ENCODE measurements at places on chromosomes 4 and X.

DNA sequence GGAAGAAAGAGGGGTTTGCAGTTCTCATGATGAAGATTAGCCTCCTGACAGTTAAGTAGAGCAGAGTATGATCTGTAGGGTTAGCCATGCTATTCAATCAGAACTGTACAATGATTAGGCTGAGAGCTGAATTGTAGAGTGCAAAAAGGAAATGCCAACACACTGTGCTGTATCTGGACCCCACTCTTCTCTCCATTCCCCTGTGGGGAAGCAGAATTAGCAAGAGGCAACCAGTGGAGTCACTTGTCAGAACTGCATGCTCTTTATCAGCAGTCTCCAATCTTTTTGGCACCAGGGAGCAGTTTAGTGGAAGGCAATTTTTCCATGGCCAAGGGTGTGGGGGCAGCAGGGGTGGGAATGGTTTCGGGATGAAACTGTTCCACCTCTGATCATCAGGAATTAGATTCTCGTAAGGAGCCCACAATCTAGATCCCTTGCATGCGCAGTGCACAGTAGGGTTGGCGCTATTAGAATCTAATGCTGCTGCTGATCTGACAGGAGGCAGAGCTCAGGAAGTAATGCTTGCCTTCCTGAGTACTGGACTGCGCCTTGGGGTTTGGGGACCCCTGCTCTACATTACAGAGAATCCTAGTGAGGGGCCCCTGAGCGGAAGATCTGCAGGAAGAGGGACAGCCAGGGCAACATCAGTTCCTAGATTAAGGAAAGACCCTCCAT, 19.4 kb downstream of the TBC1D9 start:
- no peak for DNase-seq

- DNase-seq: no peak
These were observed 2.6 kb upstream of the PRPS1 start for GRCh38 chrX:107625739-107626138.

DNA sequence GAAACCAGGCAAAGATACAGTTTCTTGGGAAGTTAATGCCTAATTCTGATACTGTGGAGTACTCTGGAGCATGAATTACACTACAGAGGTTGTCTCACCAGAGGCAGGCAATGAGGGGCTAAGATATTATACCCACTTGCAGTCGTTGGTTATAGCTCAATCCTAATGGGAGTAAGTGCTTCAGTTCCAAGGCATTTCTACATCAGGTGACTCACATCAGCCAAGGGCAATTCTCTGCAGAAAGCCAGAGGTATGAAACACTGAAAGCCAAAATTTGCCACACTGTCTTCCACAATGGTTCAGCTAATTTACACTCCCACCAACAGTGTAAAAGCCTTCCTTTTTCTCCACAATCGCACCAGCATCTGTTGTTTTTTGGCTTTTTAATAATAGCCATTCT, 174.0 kb upstream of the IL15 start:
- DNase-seq: no peak

GRCh38 chrX:80430826-80431504, 10.7 kb downstream of the TENT5D start:
- no peak for DNase-seq

DNA sequence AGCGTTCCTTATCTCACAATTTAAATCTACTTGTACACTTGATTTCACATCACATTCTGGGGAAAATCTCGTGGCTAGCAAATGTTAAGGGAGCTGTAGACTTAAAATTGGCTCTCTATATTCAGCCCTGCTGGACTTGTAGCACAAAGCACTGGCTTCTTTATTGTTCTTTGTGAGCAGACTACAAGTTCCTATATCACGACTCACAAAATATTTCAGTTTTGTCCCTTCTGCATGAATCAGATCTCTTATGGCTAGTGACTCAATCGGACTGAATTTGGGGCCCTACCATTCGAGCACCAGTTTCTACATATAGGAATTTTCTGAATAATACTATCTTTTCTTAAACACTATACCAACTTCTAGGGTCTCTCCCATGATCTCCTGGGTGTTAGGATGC, 390.1 kb downstream of the ADAM29 start:
- DNase-seq: no peak

- no peak for DNase-seq
These were observed 2.7 kb downstream of the CT47C1 start for GRCh38 chrX:119075270-119076025.

- no peak for DNase-seq
These were observed 54.3 kb downstream of the CLCN5 start for GRCh38 chrX:49976682-49977197.

- no peak for DNase-seq
These were observed 302.0 kb downstream of the FRMPD4 start for GRCh38 chrX:12440246-12440645.

- no peak for DNase-seq
These were observed 431.3 kb downstream of the KCNIP4 start for GRCh38 chr4:21517126-21517859.

DNA sequence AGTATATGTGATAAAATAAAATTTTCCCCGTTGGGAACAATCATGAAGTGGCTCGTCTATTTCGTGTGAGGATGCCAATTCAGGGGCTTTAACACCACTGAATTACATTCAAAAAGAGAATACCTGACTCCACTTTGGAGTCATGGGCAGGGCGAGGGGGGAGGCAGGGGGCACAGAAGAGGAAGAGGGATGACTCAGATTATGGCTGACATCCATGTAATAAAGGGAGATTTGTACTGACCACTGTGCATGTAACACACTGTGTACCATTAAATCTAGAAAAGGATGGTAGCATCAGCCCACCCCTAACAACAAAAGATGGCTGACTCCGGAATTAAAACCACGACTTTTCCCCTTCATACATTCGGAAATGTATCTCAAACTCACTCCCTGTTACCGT, 1.3 kb downstream of the SLC9A7 start:
- DNase-seq: no peak

DNA sequence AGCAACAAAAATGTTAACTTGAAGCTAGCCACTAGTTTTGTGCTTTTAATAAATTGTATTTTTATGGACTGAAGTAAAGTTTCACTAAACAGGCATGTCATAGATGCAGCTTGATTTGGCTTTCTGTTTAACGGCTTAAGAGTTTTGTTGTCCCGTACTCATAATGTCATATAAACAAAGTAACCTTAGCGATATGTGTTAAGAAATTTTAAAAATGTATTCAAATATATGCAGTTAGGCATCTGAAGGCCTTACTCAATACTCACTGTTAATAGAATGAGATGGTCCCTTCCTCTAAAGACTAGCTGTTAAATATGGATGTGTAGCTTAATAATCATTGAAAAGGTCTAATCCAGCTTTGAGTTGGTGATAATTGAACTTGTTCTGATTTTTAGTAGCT, 1.0 kb upstream of the SCLT1 start:
- DNase-seq: no peak

DNA sequence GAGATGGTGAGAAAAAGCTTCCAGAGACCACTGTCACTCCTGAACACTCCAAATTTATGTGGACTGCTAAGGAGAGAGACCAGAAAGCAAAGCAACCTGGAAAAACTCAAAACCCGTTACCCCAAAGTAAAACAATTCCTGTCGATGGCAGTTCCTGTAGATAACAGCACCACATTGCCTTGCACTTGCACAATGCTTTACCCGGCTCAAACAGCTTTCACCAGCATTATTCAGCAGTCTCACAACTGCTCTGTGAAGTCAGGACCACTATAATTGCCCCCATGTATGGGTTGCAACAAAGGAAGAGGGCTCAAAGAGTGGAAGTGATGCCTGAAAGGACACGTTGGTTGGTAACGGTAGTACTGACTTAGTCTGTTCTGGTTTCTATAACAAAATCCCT, 234.8 kb downstream of the BCOR start:
- no peak for DNase-seq

- DNase-seq: no peak
These were observed 44.1 kb upstream of the TLL1 start for GRCh38 chr4:165828928-165829327.

GRCh38 chr4:16123356-16124084, 39.7 kb upstream of the PROM1 start:
- DNase-seq: no peak

GRCh38 chr4:180335566-180335965, 1907.6 kb upstream of the TENM3 start:
- no peak for DNase-seq

- DNase-seq: no peak
These were observed 130.9 kb downstream of the RNF150 start for GRCh38 chr4:141002323-141002805.

DNA sequence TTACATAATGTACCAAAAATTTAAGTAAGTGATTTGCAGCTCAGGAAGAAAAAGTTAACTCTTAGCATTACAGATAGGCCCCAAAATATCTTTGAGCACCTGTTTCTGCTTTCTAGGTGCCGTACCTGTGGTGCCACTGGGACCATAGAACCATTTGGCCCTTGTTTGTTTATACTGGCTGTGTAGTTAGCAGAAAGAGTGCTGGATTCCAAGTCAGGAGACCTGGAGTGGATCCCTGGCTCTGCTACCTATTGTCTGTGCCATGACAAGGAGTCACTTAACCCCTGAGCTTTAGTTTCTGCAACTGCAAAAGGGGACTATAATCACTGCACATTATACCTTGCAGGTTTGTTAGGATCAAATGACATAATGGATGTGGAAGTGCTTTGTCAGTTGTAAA, 137.8 kb upstream of the GPR101 start:
- no peak for DNase-seq

DNA sequence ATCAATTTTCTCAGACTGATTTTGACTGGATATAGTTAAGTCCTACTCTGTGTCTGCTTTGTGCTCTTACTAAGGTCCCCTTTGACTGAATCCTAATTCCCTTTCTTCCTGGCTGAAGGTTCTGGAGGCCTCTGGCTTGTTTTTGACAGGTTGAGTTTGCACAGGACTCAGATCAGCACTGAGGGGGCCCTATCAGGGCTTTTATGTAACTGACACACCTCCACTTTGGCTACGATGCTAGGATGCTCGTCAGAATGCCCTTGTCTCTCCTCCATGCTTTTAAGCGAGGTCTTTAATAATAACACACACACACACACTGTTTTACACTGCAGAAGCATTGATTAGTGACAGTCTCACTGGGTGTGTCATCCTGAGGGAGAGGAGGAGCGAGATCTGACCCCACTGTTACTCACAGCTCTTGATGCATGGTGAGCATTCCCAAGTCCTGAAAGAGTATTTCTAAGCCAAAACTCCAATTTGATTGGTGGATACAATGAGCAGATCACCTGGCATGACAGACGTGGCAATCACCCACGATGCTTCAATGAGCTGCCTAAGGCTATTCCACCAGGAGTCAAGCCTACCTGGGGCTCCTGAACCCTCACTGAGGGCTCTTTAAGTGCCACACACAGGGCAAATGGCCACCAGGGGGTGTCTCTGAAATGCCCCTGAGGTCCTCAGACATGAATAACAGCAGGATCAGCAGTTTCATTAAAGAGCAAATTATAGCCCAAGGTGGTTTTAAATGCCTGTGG, 130.4 kb upstream of the CPEB2 start:
- peak; percentile 21 for DNase-seq

GRCh38 chr4:26452565-26453531, 37.4 kb downstream of the CCKAR start:
- no peak for DNase-seq

Measured in CD4-positive, alpha-beta T cell treated with Interleukin-12 subunit alpha and Interleukin-12 subunit beta, for 1 hour (primary cell).